ENCODE measurements at places on chromosomes 1 and 21. TPM values are rescaled to one million over a fixed set of nuclear protein-coding genes. Genes with fewer than 3 reads are reported as not detected.

DNA sequence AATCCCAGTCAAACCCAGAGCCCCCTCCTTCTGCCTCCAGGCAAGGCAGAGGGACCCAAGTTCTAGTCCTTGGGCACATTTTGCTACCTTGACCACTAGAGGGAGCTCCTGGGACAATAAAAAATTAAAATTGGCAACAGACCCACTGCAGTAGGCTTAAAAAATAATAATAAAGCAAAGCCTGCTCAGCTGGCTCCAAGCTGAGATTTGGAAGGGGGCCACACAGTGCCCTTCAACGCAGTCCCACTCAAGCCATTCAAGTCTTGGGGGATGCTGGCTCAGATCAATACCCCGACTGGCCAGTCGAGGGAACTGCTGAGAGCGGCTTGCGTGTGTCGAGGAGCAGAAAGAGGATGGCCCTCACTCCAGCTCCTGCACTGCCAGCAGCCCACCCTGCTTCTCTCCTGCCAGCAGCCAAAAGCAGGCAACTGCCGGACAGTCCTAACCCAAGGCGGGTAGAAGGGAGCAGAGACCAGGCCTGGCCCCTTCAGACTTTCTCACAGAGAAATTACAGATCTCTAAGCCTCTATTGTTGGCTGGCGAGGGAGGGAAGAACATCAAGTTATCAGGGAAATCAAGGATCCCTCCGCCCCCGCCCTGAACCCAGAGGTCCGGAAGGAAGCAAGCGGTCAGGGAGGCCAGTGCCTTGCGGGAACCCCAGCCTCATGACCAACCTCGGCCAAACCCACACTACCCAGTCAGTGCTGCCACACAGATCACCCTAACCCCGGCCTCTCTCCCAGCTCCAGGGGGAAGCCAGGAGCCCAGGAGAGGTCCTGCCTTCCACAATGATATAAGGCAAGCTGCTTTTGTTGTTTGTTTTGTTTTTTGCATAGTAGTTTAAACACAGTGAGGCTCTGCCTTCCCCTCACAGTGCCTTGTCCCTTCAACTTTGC, 4.9 kb upstream of the ALDH4A1 start:
- H3K36me3 ChIP-seq, result peaks cover 41% of the 10 kb centered on the region
- DNase-seq, result peak; percentile 61
- H3K4me1 ChIP-seq, result peaks cover 19% of the 10 kb centered on the region
- H3K27me3 ChIP-seq, result no peaks in the 10 kb centered on the region

- H3K4me3 ChIP-seq, result no peak overlapping the region
- H3K36me3 ChIP-seq, result no peaks in the 10 kb centered on the region
- no peaks in the 10 kb centered on the region for H3K27me3 ChIP-seq
- no peak overlapping the region for H3K27ac ChIP-seq
- DNase-seq, result no peak
- no peaks in the 10 kb centered on the region for H3K4me1 ChIP-seq
These were observed 601.7 kb upstream of the CXADR start for GRCh38 chr21:16911166-16911607.

DNA sequence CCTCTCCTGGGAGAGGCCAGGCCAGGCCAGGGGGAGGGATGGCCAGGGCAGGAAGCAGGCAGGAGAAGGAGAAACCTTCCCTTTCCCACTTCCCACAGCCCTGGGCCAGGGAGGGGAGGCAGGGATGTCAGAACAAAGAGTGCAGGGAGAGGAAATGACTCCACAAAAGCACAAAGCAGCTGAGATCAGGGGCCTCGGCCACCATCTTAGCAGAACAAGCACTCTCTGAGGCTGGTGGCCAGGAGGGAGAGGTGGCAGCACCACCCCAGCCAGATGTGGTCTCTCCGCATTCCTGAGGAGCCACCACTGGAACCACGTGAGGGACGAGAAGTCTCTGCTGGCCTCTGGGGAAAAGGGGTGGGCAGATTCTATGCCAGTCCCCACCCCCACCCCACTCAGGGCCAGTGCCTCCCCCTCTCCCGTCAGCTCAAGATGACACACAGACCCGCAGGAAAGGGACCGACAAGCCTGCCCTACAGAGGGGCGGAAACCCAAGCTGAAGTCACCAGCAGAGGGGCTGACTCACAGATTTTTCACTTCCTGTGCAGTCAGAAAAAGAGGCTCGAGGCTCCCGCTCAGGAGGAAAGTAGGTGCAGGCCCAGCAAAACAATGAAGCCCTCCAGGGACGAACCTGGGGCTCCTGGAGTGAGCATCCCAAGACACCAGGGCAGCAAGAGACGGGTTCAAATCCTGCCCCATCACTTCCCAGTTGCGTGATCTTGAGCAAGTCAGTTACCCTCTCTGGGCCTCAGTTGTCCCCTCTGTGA, 24.1 kb upstream of the ALDH4A1 start:
- H3K27me3 ChIP-seq, result no peaks in the 10 kb centered on the region
- peak; percentile 91 for DNase-seq
- peaks cover 70% of the 10 kb centered on the region for H3K4me1 ChIP-seq
- H3K27ac ChIP-seq, result peak overlapping the region; percentile 99
- H3K4me3 ChIP-seq, result peak overlapping the region; percentile 76
- peaks cover 5% of the 10 kb centered on the region for H3K36me3 ChIP-seq

Gene LIN28A
- total RNA-seq, result not detected

GRCh38 chr1:244254467-244254866, 197.2 kb downstream of the ADSS2 start:
- no peaks in the 10 kb centered on the region for H3K27me3 ChIP-seq
- no peaks in the 10 kb centered on the region for H3K36me3 ChIP-seq
- no peak overlapping the region for H3K27ac ChIP-seq
- no peak for DNase-seq

Gene UQCRHL
- total RNA-seq, result 1.6 TPM

Gene TMOD4
- 1.5 TPM for total RNA-seq

DNA sequence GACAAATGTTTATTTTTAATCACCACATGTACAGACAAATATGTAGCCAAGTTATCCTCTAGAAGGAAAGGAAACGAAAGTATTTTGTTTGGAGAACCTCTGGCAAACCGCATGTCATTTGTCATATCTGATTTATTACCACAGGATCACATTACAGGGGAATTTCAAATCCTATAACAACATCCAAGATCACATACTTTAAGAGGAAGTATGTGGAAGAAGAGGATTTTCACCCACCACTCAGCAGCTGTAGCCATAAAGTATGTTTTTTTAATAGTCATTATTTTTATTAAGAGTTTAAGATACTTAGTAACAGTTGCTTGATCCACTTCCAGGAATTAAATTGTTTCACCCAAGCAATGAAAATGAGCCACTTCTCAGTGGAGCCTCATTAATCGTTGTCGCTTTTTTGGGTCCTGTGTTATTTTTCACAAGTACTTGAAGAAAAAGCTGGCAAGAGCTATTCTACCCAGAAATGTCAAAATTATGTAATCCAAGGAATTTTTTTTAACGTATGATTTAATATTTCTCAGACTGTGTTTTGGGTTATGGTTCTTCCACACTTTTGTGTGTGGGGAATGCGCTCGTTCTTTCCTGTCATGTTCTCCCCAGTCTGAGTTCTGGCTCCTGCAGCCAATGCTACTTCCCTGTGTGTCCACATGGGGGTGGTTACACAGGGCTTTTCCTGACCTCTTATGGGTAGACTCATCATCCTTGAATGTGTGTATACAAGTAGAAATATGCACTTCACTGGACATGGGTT, 6.9 kb downstream of the SERTAD4 start:
- DNase-seq, result no peak
- peaks cover 63% of the 10 kb centered on the region for H3K27me3 ChIP-seq
- no peaks in the 10 kb centered on the region for H3K36me3 ChIP-seq
- H3K4me1 ChIP-seq, result peaks cover 2% of the 10 kb centered on the region
- H3K4me3 ChIP-seq, result no peak overlapping the region

DNA sequence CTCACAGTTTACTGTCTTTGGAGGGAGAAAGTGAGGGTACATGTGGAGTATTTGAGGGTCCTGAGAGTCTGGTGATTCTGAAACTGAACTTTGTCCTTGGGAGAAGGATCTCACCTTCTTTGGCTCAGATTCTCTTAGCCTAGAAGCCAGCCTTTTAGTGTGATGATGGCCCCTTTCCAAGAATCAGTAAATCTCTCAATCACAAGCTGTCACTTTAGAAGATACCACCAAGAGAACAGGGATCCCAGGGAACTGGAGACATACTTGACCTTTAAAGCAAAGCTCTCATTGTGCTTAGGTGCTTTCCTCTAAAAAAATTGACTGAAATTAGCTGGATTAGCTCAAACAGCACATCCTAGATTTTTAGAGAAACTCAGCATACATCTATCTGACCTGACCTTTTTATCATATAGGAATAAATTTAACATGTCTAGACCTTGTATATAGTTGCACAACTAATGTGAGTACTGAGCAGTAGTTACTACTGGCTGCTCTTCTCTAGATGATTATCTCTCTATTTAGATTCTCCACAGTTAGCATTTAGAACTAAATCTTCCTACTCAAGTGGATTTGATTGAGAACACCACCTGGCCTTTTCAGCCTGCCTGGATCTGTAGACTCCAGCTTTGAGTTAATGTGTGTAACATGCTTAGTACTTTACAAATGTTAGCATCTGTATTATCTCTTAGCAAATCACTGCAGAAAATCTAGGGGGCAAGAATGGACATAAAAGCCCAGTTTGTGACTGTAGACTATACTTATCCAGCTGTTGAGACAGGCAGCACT, 157.7 kb downstream of the MAST2 start:
- peaks cover 2% of the 10 kb centered on the region for H3K4me1 ChIP-seq
- H3K36me3 ChIP-seq, result peaks cover 38% of the 10 kb centered on the region
- H3K27me3 ChIP-seq, result no peaks in the 10 kb centered on the region
- no peak for DNase-seq
- no peak overlapping the region for H3K4me3 ChIP-seq
- H3K27ac ChIP-seq, result no peak overlapping the region

DNA sequence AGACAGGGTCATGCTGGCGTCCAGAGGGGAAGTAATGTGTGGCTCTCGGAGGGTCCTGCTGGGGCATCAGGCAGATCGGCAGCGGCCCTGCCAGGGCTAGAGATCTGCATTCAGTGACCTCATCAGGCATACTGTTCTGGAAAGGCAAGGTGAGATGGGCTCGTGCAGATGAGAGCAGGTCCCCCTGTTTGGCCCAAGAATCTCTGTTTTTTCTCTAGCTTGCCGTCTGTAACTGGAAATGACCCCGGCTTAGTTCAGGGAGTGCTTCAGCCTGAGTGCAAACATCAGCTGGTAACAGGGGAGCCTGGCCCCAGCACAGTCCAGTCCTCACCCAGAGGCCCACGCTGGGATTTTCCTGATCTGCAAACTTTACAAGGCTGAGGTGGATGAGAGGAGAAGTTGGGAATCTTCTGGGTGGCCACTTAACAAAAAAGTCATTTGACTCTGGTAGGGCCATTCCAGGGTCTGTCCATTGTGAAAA, 2.1 kb downstream of the FAM163A start:
- H3K4me1 ChIP-seq, result peaks cover 7% of the 10 kb centered on the region
- peaks cover 68% of the 10 kb centered on the region for H3K27me3 ChIP-seq
- no peak overlapping the region for H3K4me3 ChIP-seq
- H3K36me3 ChIP-seq, result no peaks in the 10 kb centered on the region
- no peak for DNase-seq
